ENCODE measurements at places on chromosomes 5 and 9.
A peak's percentile ranks its signal among the peaks of the same experiment; 100 is the strongest.

DNA sequence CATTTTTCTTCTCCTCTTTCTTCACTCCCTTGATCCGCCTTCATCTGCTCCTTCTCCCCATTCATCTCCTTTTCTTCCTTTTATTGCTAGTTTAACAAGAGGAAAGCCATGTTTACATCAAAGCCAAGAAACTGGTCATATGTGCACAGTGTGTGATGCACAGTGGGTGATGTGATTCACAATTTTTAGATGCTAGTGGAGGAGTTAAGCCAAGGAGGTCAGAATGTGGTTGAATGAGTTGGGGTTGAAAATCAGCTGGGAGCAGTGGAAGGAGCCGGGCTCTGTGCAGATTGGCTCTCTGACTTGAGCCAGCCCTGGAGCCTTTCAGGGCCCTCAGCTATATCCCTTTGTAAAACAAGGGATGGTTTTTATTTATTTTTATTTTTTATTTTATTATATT is 7.3 kb downstream of the ACER2 start:
- DNase-seq: no peak

- no peak for DNase-seq
Measured at GRCh38 chr5:138874771-138875551, at the start of gene LRRTM2. Gene LRRTM2 (minus strand): TSS chr5:138875335. CDS start chr5:138874911, 424 bp downstream.

DNA sequence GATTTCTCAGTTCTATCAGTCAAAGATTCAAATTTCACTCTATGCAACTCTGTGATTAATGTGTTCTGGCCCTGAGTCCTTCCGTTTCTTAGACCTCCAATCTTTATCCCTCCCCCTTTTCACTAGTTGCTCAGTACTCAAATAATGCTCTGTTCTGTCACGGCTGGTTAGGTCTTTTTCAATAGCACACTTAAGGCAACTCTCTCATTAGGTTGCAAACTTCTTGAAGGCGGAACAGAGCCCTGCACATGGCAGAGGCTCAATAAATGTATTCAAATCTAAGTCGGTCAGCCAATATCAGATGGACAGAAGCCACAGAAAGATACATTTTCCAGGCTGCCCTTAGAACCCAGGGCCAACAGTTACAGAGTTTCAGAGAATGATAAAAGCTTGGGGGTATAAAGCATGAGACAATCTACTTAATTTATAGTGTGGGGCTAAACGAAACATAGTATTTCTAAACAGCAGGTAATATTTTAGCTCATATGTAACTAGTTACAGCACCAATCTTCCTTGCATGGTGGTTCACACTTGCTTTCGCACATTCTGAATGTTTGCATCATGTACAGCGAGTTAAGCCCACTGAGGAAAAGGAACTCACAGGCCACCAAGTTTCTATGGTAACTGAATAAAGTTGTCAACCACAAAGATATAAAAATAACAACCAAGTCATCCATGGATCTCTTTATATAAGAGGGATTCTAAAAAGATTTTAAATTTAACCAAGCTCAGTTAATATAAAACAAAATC is 67.1 kb upstream of the GOLPH3 start:
- DNase-seq: no peak

DNA sequence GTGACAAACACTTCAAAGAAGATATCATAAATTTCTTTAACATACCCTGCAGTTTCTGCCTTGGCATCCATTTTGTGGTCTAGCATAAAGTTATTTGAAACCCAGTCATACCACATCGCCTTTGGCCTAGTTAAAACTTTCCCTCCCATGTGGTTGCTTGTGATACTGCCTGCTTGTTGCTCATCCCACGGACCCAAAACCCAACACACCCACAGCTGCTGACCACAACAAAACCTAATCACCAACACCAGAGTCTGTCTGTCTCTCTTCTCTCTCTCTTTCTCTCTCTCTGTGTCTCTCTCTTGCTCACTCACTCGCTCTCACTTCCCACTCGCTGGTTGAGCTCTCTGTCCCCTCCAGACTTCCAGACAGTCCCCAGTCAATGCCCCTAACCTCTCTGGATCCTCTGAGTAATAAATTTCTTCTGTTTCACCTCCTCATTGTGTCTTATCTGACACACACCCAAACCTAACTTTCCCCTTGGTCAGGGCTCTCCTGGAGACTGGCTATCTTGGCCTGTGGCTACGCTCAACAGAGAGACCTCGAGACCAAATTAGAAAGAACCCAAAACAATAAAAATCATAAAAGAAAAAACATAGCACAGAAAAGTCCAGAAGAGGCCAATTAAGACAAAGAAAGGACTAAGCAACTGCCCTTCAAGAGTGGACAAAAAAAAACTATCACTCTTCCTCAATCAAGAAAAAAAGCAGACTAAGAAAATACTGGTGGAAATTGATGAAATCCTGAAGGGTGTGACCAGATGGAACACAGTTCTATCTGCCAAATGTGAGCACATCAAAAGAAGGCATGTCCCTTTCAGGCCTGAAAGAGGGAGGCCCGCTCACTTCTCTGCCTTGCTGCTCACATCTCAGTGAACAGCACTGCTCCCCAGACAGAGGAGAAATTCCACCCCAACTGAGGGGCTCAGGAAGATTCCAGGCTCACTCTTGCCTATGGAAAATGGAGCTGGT is 41.5 kb downstream of the TTLL11 start:
- peak; percentile 61 for DNase-seq

GRCh38 chr9:123541411-123541810 is 185.4 kb downstream of the CRB2 start:
- no peak for DNase-seq

DNA sequence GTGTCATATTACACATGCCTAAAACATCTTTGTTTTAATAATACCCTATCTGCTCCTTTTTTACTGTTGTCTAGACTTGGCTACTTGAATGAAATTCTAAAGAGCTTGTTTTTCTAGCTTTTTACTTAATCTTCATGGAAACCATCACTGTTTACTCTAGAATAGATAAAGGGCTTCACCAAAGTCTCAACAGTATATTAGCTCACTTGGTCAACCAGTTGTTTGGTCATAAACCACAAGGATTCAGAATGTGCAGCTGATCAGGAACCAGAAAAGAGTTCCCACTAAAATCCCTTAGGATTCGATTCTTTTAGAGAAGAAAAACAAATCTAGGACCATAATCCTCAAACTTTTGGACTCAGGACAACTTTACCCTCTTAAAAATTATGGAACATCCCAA is 38.0 kb downstream of the CDO1 start:
- DNase-seq: no peak

GRCh38 chr5:151427258-151427657 is 20.1 kb upstream of the SLC36A1 start:
- peak; percentile 1 for DNase-seq

DNA sequence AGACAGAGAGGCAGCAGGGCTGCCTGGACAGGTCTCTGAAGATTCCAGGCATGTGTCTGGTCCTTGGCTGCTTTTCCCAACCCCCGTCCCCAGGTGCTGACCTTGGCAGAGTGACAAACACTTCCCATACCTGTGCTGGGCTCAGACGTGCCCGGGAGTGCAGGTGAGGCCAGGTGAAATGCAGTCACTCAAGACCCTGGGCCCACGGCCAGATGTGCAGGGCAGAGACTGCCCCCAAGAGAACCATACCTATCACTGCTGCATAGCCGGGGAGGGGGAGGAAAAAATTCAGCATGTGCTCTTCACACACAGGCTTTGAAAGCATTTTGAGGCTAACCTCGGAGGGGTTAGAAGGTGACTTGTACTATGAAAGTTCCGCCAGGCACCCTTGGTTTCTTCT is 22.6 kb downstream of the CCNJL start:
- no peak for DNase-seq

DNA sequence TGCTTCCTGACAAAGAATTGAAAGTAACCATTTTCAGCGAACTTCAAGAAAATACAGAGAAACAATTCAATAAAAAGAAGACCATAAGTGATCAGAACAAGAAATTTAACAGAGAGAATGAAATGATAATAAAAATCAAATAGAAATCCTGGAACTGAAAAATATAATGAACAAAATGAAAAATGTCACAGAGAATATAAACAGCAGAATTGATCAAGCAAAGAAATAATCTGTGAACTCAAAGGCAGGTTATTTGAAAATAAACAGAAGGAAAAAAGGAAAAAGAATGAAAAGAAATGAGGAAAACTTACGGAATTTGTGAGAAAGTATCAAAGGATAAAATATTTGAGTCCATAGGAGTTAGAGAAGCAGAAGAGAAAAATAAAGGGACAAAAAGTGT is 114.1 kb downstream of the CSNK1G3 start:
- DNase-seq: no peak

GRCh38 chr5:81006947-81007636 is 46.9 kb downstream of the RASGRF2 start:
- no peak for DNase-seq

GRCh38 chr5:97131921-97132320 is 10.5 kb downstream of the LIX1 start:
- DNase-seq: no peak

GRCh38 chr5:97167435-97167834 is 15.6 kb downstream of the RIOK2 start:
- no peak for DNase-seq

- no peak for DNase-seq
Measured at GRCh38 chr5:6504677-6505415, 56.2 kb downstream of the UBE2QL1 start.

DNA sequence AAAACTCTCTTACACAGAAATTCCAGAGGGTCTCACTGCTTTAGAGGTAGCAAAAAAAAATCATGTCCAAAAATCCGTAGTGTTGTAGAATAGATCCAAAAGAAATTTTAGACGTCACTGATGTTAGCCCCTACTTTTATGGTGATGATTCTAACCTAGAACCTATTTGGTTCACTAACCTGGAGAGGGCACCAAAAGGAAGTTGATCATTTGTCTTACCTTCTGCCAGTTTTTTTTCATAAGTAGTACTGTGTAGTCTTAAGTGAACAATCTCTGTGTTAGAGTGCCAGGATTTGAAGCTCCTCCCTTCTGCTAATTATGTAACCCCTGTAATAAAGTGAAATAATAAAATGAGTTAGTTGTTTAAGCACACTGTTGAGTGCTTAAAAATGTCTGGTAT is 215.2 kb downstream of the SMARCA2 start:
- DNase-seq: no peak

DNA sequence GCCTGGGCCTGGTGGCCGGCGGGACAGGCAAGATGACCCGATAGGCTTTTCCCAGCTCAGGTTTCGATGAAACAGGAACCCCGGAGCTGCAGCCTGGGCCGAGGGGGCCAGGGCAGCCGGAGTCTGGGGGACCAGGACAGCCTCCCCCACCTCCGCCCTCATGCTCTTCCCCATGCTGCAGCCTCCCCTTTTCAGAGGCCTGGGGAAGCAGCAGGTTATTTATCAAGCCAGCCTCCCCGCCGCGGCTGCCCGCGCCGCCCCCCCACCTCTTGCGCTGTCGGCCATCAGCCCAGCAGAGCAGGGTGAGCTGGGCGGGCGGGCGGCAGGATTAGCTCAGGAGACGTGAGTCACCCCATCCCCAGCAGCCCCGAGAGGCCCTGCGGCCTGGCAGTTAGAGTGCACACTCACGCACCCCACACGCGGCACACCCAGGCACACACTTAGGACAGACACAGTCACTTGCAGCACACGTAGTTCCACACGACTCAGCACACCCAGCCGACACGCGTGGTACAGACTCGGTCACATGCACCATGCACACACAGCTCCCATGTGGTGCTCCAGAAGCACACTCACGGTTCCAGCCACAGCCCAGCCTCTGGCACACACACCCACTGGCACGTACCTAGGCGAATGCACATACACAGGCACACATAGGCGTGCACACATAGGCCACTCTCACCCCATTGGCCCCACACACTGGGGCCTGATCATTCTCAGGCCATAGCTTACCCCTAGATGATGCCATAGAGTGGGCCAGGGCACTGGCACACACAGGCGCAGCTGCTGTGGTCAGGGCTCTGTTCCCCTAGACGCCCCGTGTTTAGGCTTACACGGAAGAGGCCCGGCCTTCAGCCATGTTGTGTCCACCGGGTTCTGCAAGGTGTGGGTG is 13.0 kb downstream of the CXXC5 start:
- no peak for DNase-seq

GRCh38 chr5:180160789-180161188 is 48.2 kb downstream of the RASGEF1C start:
- no peak for DNase-seq

DNA sequence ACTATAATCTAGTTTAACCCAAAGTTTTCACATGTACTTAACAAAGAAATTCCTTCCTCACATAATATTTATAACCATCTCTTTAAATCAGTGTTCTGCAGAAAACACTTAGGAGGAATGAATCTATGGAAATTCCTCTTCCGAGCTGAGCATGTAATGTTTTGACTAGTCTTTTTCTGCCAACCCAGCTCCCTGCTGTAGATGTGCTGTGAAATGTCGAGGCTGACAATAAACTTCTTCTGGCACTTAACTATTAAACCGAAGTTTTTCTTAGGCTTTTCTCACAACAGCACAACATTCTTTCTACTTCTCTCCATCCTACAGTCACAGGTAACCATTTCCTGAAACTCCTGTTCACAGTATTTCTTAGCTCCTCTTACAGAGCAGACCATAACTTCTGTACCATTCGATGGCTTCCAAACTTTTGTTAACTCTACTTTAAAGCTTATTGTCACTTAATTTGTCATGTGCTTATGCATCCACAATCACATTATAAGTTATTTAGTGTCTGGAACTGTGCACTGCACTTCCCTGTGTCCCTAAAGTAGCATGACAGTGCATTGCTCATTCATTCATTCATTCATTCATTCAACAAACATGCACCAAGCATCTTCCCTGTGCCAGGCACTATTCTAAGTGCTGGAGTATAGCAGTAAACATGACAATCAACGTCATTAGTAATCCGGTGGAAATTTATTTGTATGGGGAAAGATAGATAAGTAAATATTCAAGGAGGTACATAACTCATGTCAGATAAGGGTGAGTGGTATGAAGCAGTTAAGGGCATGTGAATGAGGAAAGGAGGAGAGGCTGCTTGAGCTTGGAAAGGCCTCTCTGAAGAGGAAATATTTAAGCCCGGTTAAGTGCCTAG is 54.6 kb downstream of the TSSK1B start:
- no peak for DNase-seq
